Fibroblast of villous mesenchyme (primary cell): ENCODE measurements at places on chromosomes 4 and X.

- no peak for DNase-seq
Measured at GRCh38 chr4:38310446-38311043, 350.3 kb downstream of the PTTG2 start.

- no peak for DNase-seq
Measured at GRCh38 chr4:7587433-7588405, 153.0 kb upstream of the PSAPL1 start.

- DNase-seq, result no peak
Measured at GRCh38 chr4:67779631-67780030, 25.4 kb upstream of the GNRHR start.

GRCh38 chrX:49243166-49243565 lies 7.9 kb downstream of the CCDC22 start:
- DNase-seq, result no peak

DNA sequence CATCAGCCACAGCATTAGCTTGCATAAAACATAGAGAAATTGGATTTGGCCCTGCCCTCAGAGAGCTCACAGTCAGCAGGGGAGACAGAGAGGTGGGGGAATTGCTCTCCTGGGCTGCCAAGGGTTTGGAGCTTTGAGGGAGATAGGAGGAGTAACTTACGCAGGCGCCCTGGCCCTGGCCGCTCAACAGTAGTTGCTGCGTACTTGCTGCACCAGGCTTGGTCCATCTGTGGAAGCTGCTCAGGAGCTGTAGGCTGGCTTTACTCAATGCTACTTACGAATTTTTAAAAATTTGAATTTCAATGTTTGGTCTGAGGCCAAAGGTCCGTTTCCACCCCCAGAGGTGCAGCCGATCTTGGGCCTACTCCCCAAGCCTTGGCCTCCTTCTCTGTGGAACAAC lies 83.3 kb downstream of the CPZ start:
- no peak for DNase-seq

- no peak for DNase-seq
Measured at GRCh38 chr4:150769845-150770244, 187.9 kb downstream of the MAB21L2 start.

DNA sequence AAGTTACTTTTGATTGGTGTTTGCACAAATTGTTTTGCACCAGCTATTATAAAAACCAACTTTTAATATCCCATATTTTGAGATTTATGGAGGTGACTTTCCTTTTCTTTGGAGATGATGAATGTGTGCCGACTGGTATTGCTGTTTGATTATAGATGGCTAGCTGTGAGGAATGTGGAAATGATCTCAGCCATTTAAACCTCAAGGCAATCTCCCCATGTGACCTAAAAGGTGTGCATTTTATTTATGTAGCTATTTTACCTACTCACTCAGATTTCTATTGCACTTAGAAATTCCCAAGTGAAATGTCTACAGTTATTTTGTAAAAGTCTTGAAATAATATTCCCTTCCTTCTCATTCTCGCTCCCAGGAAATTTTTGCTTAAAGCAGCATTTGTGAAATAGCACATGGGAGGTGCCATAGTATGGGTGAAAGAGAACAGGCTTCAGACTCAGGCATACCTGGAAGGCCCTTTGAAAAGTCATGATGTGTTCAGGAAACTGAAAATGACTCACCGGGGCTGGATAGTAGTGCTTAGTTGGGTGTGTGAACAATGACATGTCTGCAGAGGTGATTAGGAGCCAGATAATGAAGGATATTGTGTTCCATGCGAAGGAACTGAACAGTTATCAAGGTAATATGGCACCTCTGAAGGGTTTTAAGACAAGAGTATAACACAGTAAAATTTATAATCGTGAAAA lies 247.6 kb downstream of the CBLL2 start:
- DNase-seq, result no peak

- no peak for DNase-seq
Measured at GRCh38 chr4:102809190-102809589, 18.2 kb downstream of the UBE2D3 start.

- peak; percentile 67 for DNase-seq
Measured at GRCh38 chr4:119510395-119511149, 118.0 kb downstream of the PDE5A start.

DNA sequence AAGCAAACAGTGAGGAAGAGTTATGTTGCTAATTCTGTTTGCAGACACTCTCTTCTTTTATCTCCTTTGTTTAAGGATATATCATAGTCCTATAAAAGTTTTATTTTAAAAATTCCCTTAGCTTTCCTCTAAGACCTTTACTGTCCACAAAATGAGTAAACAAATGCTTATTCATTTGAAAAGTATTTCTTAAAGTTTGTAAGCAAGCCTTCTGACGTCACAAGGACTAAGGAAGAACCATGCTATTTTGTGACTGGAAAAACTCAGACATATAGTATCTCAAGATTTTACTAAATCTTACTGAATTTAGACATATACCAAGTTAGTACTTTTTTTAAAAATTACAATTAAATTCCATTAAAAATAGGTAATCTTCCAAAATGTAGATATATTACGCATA lies 5.2 kb upstream of the RBMXL3 start:
- DNase-seq, result peak; percentile 77

DNA sequence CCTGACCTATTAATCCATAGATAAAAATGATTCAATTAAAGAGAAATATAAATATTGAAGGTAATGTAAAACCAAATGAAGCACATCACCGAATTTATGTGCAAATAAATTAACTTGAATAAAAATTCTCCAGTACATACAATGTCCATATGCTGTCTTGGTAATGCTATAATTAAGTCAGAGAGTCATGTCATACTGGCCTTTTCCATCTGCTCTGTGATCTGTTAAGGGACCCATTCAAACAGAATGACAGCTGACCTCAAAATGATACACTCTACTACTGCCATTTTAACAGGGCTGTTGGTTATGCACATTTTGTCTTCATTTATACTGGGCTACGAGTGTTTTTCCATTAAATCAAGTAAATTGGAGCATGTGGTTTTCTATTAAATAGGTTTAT lies 99.3 kb downstream of the TEX13A start:
- no peak for DNase-seq

GRCh38 chr4:136241221-136241986 lies 1290.9 kb downstream of the PCDH18 start:
- peak; percentile 0 for DNase-seq

GRCh38 chrX:153206425-153207046 lies 27.5 kb downstream of the MAGEA1 start:
- DNase-seq, result no peak

DNA sequence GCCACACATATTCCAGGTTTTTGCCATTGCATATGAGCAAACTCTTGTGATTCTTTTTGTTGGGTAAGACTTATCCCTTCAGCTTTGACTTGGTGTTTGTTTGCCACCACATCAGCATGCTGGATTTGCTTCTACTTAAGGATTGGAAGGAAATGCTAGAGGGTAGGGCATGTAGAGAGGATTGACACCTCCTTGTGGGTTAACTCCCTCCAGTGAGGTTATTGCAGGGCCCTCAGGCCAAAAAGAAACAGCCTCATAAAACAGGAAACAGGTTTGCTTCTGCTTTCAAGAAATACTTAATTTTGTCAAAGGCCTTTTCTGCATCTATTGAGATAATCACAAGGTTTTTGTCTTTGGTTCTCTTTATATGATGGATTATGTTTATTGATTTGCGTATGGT lies 15.2 kb upstream of the INPP4B start:
- DNase-seq, result no peak

GRCh38 chrX:40040686-40041461 lies 56.9 kb downstream of the BCOR start:
- no peak for DNase-seq

GRCh38 chr4:166846939-166847338 lies 387.4 kb downstream of the SPOCK3 start:
- DNase-seq, result no peak

GRCh38 chr4:55127521-55127920 lies 2.1 kb upstream of the KDR start:
- DNase-seq, result no peak

DNA sequence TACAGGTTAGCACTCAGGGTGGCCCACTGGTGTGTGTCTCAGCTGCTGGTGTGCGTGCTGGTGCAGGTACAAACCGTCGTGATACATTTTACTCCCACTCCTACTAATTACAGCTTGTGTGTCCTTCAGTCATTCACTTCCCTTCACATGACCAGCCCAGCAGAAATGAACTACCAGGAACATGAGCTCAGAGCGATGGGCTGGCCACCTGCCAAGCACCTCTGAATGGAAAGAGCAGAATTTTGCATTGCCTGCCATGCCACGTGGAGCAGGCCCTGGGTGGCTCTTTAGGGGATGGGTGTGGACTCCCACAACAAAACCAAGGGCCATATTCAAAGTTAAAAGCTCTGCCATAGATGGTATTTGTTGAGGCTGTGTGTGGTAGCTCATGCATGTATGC lies 58.9 kb upstream of the PGM2 start:
- DNase-seq, result no peak

DNA sequence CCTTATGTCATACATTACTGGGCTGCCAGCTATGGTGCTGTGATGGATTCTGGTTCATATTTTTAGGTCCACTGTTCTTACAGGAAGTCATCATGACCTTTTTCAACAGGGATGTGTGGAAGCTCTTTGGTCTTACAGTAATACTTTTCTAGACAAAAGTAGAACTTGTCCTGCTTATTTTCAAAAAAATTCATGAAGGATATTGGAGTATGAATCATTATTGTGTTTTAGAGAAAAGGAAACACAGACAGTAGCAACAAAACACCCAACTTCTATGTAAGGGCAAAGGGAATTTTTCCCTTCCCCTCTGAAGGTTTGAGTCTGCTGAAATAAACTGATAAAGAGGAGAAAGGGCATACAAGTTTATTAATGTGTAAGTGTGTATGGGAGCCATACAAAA lies 54.7 kb upstream of the FAM9C start:
- no peak for DNase-seq

DNA sequence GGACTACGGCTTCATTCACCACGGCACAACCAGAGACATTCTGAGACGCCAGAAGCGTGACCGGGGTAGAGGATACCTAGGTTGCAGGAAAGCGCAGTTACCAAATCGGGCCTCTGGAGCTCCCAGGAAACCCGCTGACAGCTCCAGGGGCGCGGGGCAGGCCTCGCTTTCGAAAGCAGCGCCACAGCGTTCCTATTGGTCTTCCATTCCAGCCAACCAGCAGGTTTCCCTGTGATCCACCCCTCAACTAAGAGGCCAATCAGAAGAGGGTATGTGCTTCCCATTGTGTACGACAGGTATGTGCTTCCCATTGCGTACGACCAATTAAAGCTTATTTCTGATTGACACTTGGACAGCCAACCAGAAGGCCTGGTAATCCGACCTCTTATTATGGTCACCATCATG lies 14.9 kb downstream of the SNX12 start:
- no peak for DNase-seq

- no peak for DNase-seq
Measured at GRCh38 chrX:104568304-104568915, 2.4 kb downstream of the IL1RAPL2 start.

- peak; percentile 48 for DNase-seq
Measured at GRCh38 chr4:13990596-13991589, 363.4 kb upstream of the BOD1L1 start.

GRCh38 chrX:141638550-141638949 lies 49.0 kb downstream of the SPANXA2 start:
- DNase-seq, result no peak

GRCh38 chr4:20217951-20218350 lies 33.8 kb upstream of the SLIT2 start:
- DNase-seq, result no peak

- peak; percentile 0 for DNase-seq
Measured at GRCh38 chrX:78979789-78980464, 34.7 kb downstream of the P2RY10 start.

- DNase-seq, result peak; percentile 75
Measured at GRCh38 chr4:38034986-38035882, 75.0 kb downstream of the PTTG2 start.

GRCh38 chr4:41143311-41144039 lies 70.9 kb downstream of the APBB2 start:
- DNase-seq, result peak; percentile 99

DNA sequence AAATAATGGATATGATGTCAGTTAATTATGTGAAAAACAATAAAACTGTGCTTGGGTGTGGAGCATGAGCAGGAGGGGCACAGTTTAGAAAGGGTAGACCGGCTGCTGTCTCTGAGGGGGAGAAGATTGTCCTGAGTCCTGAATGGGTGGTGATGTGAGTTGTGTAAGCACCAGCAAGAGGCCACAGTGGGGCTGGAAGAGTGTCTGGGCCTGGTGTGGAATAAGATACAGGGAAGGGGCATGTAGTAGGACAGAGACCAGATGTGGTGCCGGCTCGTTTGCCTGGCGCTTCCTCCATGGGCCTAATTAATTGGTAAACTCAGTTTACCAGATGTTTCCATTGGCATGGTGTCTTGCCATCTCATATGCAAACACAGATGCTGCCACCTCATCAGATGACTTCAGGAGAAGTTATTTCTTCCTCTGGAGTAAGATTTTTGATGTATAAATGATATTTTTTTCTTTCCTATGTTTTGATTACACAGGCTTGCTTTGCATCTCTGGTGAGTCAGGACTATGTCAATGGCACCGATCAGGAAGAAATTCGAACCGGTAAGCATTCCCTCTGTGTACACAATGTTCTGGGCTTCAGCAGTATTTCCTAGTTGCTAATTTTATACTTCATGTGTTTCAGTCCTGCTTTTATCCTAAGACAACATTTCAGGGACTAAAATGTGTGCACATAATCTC lies 5.1 kb downstream of the MED28 start:
- DNase-seq, result peak; percentile 26

DNA sequence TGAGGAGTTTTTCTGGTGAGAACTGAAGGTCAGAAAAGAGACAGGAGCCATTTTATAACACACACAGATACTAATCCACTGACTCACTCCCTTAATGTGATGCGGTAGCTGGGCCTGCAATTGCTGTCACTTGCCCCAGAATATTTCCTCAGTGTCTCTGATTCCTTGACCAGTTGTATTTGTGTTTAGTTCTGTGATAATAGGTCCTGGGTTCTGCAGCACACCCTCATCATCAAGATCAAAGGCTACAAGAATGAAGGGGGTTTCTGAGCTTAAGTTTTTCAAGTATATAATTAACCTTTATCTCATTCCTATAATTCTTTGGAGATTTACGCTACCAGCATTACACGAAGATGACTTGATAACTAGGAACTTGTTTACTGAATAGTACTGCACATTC lies 576.5 kb upstream of the CPXCR1 start:
- DNase-seq, result no peak

GRCh38 chr4:184268584-184269160 lies 51.0 kb upstream of the ENPP6 start:
- DNase-seq, result no peak

DNA sequence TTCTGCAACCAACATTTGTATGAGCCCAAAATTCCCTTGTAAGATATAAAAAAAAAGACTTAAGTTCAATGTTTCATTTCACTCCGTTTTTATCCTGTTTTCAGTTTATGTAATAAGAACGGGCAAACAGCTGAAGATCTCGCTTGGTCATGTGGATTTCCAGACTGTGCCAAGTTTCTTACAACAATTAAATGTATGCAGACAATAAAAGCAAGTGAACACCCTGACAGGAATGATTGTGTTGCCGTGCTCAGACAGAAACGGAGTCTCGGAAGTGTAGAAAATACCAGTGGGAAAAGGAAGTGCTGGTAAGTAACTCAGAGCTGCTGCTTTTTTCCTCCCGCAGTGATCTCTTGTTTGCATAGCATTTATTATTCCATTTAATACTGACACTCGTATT lies 2.8 kb downstream of the ANKRD37 start:
- DNase-seq, result no peak
